ENCODE measurements at places on chromosomes 13 and 19. TPM values are rescaled to one million over a fixed set of nuclear protein-coding genes. Genes with fewer than 3 reads are reported as not detected.

ANKRD24 gene
- 0.15 TPM for total RNA-seq

ZNF784 gene
- total RNA-seq: 3.9 TPM

ZNF667 gene
- total RNA-seq: 8.6 TPM

ONECUT3 gene
- total RNA-seq: 0.09 TPM

GRK1 gene
- total RNA-seq: 0.40 TPM

KLK15 gene
- not detected for total RNA-seq

SERTAD1 gene
- total RNA-seq: 5.5 TPM

GRCh38 chr13:111123649-111124048, 8.5 kb downstream of the ARHGEF7 start:
- H3K4me1 ChIP-seq: no peaks in the 10 kb centered on the region
- H3K4me3 ChIP-seq: no peak overlapping the region
- H3K27me3 ChIP-seq: no peaks in the 10 kb centered on the region
- no peak overlapping the region for H3K27ac ChIP-seq
- DNase-seq: no peak

GRCh38 chr19:37988758-37989635, 82.0 kb downstream of the SIPA1L3 start:
- H3K4me3 ChIP-seq: no peak overlapping the region
- peaks cover 51% of the 10 kb centered on the region for H3K4me1 ChIP-seq
- no peaks in the 10 kb centered on the region for H3K27me3 ChIP-seq
- DNase-seq: peak; percentile 57

DNA sequence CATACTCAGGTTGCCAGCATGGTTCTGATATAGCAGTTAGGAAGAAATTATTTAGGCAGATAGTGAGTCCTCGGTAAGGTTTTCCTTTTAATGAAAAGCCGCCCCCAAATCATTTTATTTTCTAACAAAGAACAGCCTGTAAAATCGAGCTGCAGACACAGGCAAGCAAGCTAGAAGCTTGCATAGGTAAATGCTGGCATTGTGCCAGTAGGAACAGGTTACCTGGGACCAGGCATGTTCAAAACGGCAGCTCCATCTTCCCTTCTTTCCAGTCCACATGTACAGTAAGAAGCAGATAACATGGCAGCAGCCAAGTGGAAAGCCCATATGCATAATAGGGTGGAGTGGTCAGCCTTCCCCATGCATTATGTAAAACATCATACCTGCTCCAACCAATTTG, 71.1 kb downstream of the UGGT2 start:
- no peaks in the 10 kb centered on the region for H3K27me3 ChIP-seq
- no peak overlapping the region for H3K27ac ChIP-seq
- no peak overlapping the region for H3K4me3 ChIP-seq
- H3K36me3 ChIP-seq: no peaks in the 10 kb centered on the region
- no peak for DNase-seq

GRCh38 chr19:16951529-16951928, 62.7 kb downstream of the F2RL3 start:
- H3K36me3 ChIP-seq: no peaks in the 10 kb centered on the region
- H3K4me3 ChIP-seq: no peak overlapping the region
- no peaks in the 10 kb centered on the region for H3K27me3 ChIP-seq
- no peak for DNase-seq
- H3K4me1 ChIP-seq: no peaks in the 10 kb centered on the region
- no peak overlapping the region for H3K27ac ChIP-seq

- no peaks in the 10 kb centered on the region for H3K36me3 ChIP-seq
- H3K4me1 ChIP-seq: no peaks in the 10 kb centered on the region
- H3K4me3 ChIP-seq: no peak overlapping the region
- no peak overlapping the region for H3K27ac ChIP-seq
- no peak for DNase-seq
- H3K27me3 ChIP-seq: no peaks in the 10 kb centered on the region
Measured at GRCh38 chr13:76596216-76596615, 290.0 kb downstream of the KCTD12 start.

DNA sequence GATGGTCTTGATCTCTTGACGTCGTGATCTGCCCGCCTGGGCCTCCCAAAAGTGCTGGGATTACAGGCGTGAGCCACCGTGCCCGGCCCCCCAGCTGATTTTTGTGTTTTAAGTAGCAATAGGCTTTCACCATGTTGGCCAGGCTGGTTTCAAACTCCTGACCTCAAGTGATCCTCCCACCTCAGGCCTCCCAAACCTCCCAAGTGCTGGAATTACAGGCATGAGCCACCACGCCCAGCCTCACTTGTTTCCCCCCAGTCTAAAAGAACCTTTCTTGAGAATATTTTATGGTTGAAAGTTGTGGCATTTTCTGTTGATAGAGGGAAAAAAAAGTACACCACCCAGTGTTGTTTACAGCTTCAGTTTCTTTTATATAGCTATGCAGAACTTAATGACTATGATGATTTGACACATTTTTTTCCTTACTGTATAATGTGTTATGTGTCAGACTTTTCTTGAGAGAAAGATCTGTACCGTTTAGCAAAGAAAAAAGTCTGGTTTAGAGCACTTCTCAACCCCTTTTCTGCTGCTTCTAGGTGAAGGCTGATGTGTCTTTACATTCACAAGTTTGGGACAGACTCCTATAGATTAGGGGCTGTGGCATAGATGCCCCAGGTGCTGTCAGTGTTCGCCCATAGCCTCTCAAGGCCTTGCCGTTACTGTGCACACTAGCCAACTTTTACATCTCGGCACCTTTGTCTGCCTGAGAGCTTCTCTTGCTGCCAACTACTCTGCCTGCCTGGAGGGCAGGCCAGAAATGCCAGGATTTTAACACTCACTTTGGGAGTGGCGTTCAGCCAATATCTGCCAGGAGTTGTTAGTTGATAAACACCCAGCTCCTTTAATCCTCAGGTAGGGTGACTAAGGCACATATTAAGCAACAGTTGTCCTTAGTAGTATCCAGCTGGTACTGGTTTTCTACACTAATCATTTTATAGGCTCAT, 33.0 kb downstream of the KCTD4 start:
- no peak overlapping the region for H3K4me3 ChIP-seq
- no peak for DNase-seq
- H3K27me3 ChIP-seq: no peaks in the 10 kb centered on the region
- H3K27ac ChIP-seq: no peak overlapping the region

- H3K4me3 ChIP-seq: no peak overlapping the region
- no peak overlapping the region for H3K27ac ChIP-seq
- no peaks in the 10 kb centered on the region for H3K36me3 ChIP-seq
- no peaks in the 10 kb centered on the region for H3K4me1 ChIP-seq
Measured at GRCh38 chr19:51060336-51060735, 4.6 kb downstream of the KLK13 start.

GRCh38 chr19:4360081-4360569, 16.8 kb downstream of the MPND start:
- DNase-seq: no peak
- peaks cover 7% of the 10 kb centered on the region for H3K4me1 ChIP-seq
- H3K36me3 ChIP-seq: no peaks in the 10 kb centered on the region
- no peaks in the 10 kb centered on the region for H3K27me3 ChIP-seq
- H3K27ac ChIP-seq: peak overlapping the region; percentile 78
- H3K4me3 ChIP-seq: no peak overlapping the region

DNA sequence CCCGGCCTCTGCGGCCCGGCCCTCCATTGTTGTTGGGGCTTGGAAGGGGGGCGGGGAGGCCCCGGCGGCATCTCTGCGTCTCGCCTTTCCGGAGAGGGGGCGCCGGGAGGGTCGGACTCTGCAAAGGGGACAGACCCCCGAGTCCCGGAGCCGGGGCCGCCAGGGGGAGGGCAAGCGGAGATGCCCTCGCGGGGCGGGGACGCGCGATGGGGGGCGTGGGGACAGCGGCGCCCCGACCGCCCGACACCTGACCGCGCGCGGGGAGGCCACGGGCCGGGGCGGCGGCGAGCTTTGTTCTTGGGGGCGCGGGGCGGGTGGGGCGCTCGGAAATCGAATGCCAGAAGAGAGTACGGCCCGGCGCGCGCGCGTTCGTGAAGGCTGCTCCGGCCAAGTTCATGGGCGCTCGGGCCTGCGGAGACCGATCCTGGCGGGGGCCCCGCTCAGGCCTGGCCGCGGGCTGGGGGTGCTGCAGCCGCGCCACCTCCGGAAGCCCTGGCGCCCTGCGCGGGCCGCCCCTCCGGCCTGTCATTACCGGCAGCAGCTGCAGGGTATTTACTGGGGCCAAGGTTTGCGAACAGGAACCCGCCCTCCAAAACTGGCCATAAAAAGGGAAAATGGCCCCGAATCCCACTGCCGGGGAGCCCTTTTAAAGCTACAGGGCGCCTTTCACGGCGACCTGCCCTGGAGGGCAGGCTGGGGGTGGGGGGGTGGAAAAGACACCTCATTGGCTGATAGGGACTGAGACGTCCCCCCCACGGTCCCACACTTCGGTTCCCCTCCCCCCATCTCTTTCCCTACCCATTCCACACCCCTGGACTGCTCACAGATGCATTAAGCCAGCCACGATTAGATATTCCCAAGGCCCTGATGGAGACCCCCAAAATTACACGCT, 11.1 kb upstream of the NANOS3 start:
- no peak overlapping the region for H3K27ac ChIP-seq
- H3K36me3 ChIP-seq: no peaks in the 10 kb centered on the region
- H3K27me3 ChIP-seq: peaks cover 89% of the 10 kb centered on the region
- H3K4me3 ChIP-seq: peak overlapping the region; percentile 61

GRCh38 chr13:49302817-49303216, 55.1 kb downstream of the CDADC1 start:
- H3K27me3 ChIP-seq: no peaks in the 10 kb centered on the region
- DNase-seq: no peak
- no peaks in the 10 kb centered on the region for H3K36me3 ChIP-seq
- H3K27ac ChIP-seq: no peak overlapping the region
- no peak overlapping the region for H3K4me3 ChIP-seq
- H3K4me1 ChIP-seq: no peaks in the 10 kb centered on the region

DNA sequence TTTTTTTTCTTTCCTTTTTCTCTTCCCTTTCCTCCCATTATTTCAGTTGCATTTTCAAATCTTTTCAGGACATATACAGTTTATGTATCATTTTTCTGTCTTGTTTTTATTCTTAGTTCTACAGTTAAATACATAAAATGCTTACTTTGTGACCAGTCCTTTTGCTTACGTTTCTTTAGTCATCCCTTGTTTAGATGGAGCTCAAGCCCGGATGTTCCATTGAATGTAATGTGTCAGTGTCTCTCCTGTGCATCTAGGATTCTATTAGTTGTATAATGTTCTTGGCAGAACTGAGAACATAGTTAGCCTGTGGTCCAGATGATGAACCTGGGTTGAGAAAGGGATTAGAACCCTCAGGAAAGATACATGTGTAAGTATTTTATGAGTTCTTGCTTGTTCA, 17.8 kb downstream of the WASF3 start:
- no peak overlapping the region for H3K27ac ChIP-seq
- H3K4me3 ChIP-seq: no peak overlapping the region
- H3K27me3 ChIP-seq: no peaks in the 10 kb centered on the region
- H3K4me1 ChIP-seq: no peaks in the 10 kb centered on the region

DNA sequence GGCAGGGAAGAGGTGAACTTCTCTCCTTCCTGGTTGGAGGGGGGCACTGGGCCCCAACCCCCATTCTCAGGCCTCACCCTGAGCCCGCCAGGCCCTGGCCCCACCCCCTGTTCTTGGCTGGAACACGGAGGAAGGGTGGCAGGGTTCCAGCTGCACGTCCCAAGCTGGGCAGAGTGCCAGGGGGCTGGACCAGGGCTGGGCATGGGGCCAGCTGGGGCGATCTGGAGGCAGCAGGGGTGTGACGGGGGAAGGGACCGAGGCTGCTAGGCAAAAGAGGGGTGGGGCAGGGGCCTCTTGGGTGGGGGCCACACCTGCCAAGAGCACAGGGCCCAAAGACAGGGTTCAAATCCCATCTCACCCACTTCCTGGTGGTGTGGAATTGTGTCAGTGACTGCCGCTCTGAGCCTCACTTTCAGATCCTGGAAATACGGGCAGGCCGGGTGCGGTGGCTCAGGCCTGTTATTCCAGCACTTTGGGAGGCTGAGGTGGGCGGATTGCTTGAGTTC, 2.2 kb downstream of the HIF3A start:
- DNase-seq: no peak
- peaks cover 45% of the 10 kb centered on the region for H3K4me1 ChIP-seq
- H3K27me3 ChIP-seq: peaks cover 7% of the 10 kb centered on the region
- no peak overlapping the region for H3K27ac ChIP-seq

DNA sequence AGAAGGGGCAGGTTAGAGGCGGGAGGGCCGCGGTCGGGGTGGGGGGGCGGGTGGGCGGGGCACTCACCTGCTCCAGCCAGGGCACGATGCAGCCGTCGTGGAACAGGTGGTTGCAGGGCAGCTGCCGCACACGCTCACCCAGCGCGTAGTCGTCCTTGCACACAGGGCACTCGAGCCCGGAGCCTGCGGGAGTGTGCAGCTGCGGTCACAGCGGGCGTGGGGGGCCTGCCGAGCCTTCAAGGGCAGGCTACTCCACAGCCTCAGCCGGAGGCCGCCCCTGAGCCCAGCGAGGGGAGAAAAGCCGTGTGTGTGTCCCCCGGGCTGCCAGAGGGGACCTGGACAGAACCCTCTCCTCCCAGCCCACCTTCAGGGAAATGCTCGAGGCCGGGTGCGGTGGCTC, 8.6 kb downstream of the FGF22 start:
- H3K27ac ChIP-seq: no peak overlapping the region
- no peaks in the 10 kb centered on the region for H3K4me1 ChIP-seq
- H3K27me3 ChIP-seq: no peaks in the 10 kb centered on the region
- DNase-seq: no peak
- no peak overlapping the region for H3K4me3 ChIP-seq

DNA sequence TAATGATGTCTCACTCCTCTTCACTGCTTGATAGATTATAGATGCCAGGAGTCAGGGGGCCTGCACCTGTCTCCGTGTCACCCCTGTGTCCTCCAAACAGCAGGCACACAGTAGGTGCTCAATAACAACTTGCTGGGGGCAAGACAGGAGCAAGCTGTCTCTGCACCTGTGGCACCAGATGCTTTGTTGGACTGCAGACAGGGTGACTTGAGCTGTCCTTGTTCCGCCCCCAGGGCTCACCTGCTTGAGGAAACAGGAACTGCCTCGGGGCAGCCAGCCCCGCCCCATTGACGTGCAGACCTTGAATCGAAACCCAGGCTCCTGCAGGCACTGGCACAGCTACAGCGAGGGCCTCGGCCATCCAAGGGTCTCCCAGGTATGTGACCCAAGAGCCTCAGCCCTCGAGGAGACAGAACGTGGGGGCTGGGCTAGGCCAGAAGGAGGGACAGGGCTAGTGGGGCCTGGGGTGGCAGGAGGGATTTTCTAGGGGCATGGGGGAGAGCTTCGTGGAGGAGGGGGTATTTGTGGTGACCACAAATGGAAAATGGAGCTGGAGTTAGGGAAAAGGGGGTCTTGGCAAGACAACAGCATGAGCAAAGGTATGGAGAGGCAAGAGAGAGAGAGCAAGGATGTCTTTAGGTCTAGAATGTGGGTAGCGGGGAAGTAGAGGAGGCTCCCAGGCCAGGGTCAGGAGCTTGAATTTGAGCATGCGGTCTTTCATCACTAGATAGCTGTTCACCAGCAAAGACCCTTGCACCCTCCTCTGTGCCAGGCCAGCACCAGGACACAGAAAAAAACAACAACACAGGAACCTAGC, at the start of gene HSH2D:
HSH2D (plus strand) TSS at position 287 of the 817 bp plus-strand sequence. CDS start 5,066 bp downstream, outside the sequence.
- no peaks in the 10 kb centered on the region for H3K36me3 ChIP-seq
- no peaks in the 10 kb centered on the region for H3K4me1 ChIP-seq
- no peaks in the 10 kb centered on the region for H3K27me3 ChIP-seq
- DNase-seq: no peak
- no peak within 1 kb of the TSS for H3K27ac ChIP-seq
- no peak within 1 kb of the TSS for H3K4me3 ChIP-seq

GRCh38 chr19:54661846-54662481, 821 bp upstream of the LILRB4 start:
- no peaks in the 10 kb centered on the region for H3K27me3 ChIP-seq
- H3K27ac ChIP-seq: no peak overlapping the region
- no peaks in the 10 kb centered on the region for H3K36me3 ChIP-seq

Measured in neural progenitor cell (in vitro differentiated cells).